ENCODE measurements at places on chromosomes 11 and 22. TPM values are rescaled to one million over a fixed set of nuclear protein-coding genes. Genes with fewer than 3 reads are reported as not detected.

CEND1 gene
- total RNA-seq, result 0.58 TPM

GLB1L2 gene
- total RNA-seq, result 2.2 TPM

IL17REL gene
- total RNA-seq, result not detected

FGF3 gene
- total RNA-seq, result not detected

UPK3A gene
- total RNA-seq, result not detected

PGR gene
- not detected for total RNA-seq

Measured in activated naive CD4-positive, alpha-beta T cell treated with anti-CD3 and anti-CD28 coated beads, Interleukin-2, amount 10 ng/mL, durations not matched to agents 5 hours and 36 hours (primary cell).